ENCODE measurements at places on chromosomes 3 and 15. TPM values are rescaled to one million over a fixed set of nuclear protein-coding genes. Genes with fewer than 3 reads are reported as not detected.

The ST3GAL6 gene
- 5.3 TPM for polyA plus RNA-seq

The NCKIPSD gene
- not detected for polyA plus RNA-seq

The LRRK1 gene
- polyA plus RNA-seq = 5.3 TPM

The PYGO1 gene
- 11.9 TPM for polyA plus RNA-seq

The ADCY5 gene
- 4.4 TPM for polyA plus RNA-seq

The HES1 gene
- polyA plus RNA-seq = 39.6 TPM

The FETUB gene
- not detected for polyA plus RNA-seq

The SFMBT1 gene
- polyA plus RNA-seq = 6.7 TPM

The SLC15A2 gene
- 62.1 TPM for polyA plus RNA-seq

All from muscle of arm (tissue), 14 donors.